ENCODE measurements at places on chromosomes 2 and 18. TPM values are rescaled to one million over a fixed set of nuclear protein-coding genes. Genes with fewer than 3 reads are reported as not detected.

GRCh38 chr2:128302011-128302743 lies 16.5 kb downstream of the HS6ST1 start:
- no peak overlapping the region for H3K4me3 ChIP-seq
- H3K4me1 ChIP-seq: peaks cover 22% of the 10 kb centered on the region

DNA sequence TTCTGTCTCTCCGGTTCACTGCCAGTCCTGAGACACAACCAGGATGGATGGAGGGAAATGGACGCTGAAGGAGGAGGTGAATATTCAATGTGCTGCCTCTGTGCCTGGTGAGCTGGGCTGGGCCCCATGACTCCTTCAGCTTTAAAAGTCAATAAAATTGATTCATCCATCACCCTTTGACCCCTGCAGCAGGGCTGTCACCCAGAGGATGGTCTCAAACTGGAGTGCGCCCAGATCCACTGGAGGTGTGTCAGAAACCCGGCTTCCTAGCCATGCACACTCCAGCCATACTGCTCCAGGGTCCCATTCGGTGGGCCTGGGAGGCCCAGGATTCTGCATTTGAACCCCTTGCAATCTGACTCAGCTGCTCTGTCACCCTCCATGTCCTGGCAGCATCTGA lies 94.1 kb upstream of the BOD1L2 start:
- DNase-seq: no peak
- no peak overlapping the region for H3K27ac ChIP-seq
- H3K4me1 ChIP-seq: peaks cover 44% of the 10 kb centered on the region
- H3K4me3 ChIP-seq: no peak overlapping the region
- no peaks in the 10 kb centered on the region for H3K36me3 ChIP-seq

- peaks cover 2% of the 10 kb centered on the region for H3K27me3 ChIP-seq
- DNase-seq: no peak
- H3K36me3 ChIP-seq: no peaks in the 10 kb centered on the region
- H3K27ac ChIP-seq: no peak overlapping the region
Measured at GRCh38 chr2:234846599-234847363, 105.0 kb upstream of the SH3BP4 start.

The VWC2L gene
- total RNA-seq: not detected

The CHPF gene
- total RNA-seq: 49.1 TPM
